Cortex of kidney (tissue), 1 donor: ENCODE measurements at places on chromosomes 4 and X.

GRCh38 chr4:159689526-159689925 is 586.6 kb downstream of the RAPGEF2 start:
- no peak for DNase-seq

GRCh38 chr4:113221990-113222389 is 172.5 kb downstream of the ANK2 start:
- DNase-seq: no peak

DNA sequence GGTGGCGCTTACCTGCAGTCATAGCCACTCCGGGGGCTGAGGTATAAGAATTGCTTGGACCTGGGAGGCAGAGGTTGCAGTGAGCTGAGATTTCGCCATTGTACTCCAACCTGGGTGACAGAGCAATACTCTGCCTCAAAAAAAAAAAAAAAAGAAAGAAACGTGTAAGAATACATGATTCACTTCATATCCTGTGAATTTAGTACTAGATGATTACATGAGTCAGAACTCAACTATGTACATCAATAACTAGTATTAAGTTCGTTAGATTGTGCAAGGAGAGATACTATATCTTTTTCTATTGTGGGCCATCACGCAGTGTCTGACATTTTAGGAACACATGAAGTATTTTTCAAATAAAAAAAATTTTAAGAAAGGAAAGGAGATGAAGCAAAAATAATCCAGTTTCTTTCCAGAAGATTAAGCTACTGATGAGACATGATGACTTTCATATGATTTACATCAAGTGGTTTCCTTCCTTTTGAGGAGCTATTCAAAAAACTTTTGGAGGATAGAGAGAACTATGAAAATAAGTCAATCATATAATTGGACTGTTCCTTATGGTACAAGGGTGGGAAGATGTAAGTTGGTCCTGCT is 64.7 kb upstream of the EXOC1L start:
- DNase-seq: no peak

DNA sequence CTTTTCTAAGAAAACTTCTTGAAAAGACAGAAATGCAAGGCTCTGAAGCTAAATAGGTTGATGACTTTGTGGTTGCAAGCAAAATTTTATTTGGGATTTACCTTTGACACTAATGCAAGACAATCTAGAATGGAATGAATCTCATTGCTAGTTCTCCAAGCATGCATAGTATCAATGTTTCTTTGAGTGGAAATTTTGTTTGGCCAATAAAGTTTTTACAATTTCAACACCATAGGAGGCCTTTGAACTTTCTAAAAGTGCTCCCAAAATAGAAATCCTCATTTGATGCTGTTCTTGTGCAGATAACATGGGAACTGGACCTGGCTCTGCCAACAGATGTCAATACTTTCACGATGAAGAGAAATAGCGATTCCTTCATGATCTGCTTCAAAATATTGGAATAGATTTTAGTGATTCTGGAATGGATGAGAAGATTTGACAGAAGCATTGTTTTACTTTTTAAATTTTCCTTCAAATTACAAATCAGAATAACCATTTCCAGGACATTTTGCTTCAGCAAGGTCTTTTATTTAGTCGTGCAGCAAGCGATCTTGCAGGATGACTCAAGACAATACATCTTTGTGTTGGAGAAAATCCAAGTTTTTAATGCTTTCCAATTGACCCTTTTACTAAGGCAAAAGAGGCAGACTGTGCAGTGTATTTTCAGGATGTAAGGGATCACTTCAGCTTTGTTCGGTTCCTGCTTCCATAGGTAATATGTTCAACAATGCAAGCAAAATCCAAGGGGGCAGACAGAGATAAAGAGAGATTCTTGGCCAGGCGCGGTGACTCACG is 51.7 kb upstream of the OTUD4 start:
- DNase-seq: no peak

- no peak for DNase-seq
These were observed 2.6 kb downstream of the COX18 start for GRCh38 chr4:73066928-73067327.

GRCh38 chrX:10507181-10507580 is 113.2 kb downstream of the MID1 start:
- no peak for DNase-seq

DNA sequence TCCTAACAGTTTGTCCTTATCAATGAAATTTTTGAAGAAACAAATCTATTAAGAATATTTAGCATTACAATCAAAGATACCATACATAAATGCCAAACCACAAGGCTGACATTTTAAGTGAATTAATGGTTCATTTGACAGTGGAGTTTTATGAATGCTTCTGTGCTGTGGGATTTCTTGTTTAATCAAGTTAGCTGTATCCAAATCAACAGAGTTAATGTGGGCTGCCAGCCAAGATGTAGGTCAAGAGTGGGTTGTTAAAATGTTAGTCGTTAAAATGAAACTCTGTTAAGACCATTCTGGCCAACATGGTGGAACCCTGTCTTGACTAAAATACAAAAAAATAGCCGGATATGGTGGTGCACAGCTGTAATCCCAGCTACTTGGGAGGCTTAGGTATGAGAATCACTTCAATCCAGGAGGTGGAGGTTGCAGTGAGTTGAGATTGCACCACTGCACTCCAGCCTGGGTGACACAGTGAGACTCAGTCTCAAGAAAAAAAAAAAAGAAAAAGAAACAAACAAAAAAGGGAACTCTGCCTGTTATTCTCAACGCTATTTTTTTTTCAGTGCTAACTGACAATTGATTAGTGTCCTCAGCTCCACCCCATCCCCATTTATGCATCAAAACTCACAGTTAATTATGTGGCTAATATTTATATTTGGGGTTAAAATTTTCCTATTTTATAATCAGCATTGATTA is 20.2 kb downstream of the GPAT3 start:
- no peak for DNase-seq
